ENCODE measurements at places on chromosomes 13 and 19.

DNA sequence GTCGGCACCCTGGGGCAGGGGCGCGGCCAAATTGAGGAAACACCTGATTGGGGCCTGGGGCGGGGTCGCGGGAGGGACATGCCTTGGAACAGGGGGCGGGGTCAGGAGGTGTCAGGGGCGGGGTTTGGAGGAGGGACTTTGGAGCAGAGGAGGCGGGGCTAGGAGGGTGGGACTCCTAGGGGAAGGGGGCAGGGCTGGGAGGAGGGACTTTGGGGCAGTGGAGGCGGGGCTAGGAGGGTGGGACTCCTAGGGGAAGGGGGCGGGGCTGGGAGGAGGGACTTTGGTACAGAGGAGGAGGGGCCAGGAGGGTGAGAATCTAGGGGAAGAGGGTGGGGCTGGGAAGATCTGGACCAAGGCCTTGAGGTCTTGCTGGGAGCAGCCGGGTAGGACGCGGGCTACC is 21.9 kb downstream of the GRIN2D start:
- DNase-seq: no peak

GRCh38 chr19:11458236-11458900 is 22.5 kb downstream of the ELAVL3 start:
- no peak for DNase-seq

GRCh38 chr19:55321466-55322137 is 3.5 kb downstream of the TMEM150B start:
- no peak for DNase-seq

GRCh38 chr19:10379880-10380312 is 476 bp downstream of the TYK2 start:
- no peak for DNase-seq

DNA sequence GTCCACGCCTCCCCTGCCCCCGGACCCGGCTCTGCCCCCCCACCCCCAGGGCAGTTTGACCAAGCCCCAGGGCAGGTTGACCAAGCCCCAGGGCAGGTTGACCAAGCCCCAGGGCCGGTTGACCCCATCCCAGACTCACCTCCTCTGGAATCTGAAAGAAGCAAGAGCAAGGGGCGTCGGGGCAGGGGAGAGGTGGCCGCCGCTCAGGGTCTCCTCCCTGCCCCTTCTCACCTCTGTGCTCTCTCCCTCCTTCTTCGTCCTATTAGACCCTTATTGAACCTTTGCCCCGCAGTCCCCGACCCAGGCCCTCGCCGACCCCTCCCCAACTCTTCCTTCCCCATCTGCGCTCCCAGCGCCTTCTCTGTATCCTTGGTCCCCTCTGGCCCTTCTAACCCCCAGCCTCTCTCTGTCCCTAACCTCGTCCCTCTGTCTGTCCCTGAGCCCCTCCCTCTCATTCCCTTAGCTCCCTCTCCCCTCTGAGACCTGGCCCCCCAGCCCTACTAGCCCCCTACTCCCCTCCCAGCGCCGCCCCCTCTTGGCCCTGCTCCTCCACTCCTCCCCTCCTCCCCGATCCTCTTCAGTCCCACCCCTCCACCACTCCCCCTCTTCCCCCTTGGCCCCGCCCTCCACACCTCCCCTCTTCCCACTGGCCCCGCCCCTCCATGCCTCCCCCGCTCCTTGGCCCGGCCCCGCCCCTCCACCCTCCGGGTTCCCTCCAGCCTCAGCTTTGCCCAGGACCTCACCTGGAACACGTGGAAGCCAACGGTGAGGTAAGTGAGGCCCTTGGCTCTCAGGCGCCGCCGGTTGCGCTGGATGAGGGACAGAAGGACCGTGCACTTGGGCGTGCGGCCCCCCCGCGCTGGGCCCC is 7.6 kb downstream of the CAPN12 start:
- no peak for DNase-seq

DNA sequence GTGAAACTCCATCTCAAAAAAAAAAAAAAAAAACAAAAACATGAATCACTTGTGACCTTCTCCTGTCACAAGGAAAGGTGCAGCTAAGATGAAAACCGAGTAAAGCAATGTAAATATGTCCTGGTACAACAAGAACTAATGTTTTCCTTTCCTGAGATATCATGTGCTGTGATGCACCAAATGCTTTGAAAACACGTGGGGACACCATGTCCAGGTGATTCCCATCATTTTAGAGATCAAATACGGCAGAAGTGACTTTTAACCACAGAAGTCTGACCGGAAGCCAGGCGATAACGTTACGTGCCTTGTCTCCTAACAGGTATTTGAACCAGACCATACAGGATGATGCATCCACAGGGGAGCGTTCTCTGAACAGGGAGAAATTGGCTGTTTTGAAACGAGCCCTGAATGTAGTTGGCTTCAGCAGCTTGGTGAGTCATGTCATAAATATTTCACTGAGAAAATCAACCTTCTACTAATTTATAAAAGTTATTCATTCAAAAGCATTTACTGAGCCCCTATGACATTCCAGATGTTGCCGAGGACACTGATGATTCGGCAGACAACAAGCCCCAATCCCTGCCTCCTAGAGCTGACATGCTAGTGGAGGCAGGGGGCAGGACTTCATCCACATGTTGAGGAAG is 328.1 kb downstream of the MYO16 start:
- no peak for DNase-seq

GRCh38 chr13:46526740-46527139 is 26.2 kb upstream of the LRCH1 start:
- no peak for DNase-seq

- peak; percentile 26 for DNase-seq
These were observed 58.0 kb upstream of the CYSLTR2 start for GRCh38 chr13:48595431-48596429.

DNA sequence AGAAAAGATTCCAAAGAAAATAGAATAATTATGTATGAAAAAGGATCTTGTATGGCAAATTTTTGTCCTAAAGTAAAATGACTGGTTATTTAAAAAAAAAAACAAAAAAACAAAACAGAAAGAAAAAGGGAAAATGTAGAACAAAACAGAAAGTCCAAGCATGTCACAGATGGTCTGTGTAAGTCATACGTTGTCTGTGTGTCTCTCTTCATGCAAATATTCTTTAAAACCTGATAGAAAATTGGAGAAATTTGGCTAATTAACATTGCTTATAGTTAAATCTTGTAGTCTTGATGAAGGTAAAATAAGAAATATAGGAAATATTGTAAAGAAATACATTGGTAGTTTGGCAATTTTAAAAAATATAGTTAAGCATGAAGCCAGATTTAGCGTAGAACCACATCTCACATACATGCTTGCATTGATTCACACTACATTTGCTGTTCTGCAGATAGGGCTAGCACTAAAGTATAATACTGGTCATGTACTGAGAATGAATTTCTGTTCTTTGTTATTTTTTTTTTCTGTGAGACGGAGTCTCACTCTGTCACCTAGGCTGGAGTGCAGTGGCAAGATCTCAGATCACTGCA is 58.4 kb downstream of the SPRYD7 start:
- no peak for DNase-seq
